ENCODE measurements at places on chromosomes 5 and 9.
A peak's percentile ranks its signal among the peaks of the same experiment; 100 is the strongest.

DNA sequence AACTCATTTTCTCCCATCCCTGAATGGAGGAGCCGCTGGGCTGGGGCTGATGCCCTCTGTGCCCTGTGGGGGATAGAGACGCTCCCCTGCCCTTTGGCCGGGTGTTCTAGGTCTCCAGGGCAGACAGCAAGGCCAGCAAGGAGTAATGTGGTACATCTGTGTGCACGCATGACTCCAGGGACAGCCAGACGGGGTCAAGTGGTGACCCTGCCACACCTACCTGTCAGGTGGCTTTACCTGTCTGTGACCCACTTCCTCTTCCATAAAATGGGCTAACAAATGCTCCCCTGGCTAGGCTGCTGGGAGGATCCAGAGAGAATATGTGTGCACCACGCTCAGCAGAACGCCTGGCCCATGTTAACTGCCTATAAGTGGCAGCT is 35.4 kb upstream of the BARHL1 start:
- DNase-seq: no peak

DNA sequence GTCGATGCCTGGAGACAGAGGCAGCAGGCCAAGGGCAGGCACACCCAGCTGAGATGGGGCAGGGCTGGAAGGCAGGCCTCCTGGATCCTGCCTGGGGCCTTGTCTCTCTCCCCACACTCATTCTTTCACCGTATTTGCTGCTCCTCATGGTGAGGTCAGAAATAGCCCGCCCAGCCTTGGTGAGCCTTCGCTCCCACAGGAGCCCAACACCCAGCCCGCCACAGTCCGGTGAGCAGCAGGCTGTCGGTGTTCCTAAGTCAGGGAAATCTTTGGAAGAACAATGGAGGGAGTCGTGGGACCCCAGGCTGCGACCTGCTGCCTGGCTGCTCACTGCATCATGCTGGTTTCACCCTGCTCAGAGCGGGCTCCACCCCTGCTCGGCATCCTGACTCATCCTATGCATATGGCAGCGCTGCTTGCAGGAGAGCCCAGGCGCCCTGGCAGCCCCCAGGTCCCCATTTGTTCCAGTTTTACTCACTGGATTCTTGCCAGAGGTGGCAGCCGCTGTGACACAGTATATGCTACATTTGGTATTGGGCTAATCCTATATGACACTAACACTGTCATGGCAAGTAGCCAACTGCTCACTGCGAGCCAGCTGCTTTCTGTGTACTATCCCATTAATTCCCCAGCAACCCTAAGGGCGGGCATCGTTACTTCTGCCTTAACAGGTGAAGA is 53.2 kb upstream of the NCS1 start:
- no peak for DNase-seq

- no peak for DNase-seq
These were observed 127.5 kb upstream of the CDKN2B start for GRCh38 chr9:22136461-22137096.

- DNase-seq: no peak
These were observed 176.7 kb downstream of the PRR16 start for GRCh38 chr5:120640778-120641177.

GRCh38 chr5:8879248-8879647 is 666.6 kb downstream of the SEMA5A start:
- DNase-seq: no peak

GRCh38 chr5:167284222-167284890 is 1007.1 kb upstream of the WWC1 start:
- no peak for DNase-seq

DNA sequence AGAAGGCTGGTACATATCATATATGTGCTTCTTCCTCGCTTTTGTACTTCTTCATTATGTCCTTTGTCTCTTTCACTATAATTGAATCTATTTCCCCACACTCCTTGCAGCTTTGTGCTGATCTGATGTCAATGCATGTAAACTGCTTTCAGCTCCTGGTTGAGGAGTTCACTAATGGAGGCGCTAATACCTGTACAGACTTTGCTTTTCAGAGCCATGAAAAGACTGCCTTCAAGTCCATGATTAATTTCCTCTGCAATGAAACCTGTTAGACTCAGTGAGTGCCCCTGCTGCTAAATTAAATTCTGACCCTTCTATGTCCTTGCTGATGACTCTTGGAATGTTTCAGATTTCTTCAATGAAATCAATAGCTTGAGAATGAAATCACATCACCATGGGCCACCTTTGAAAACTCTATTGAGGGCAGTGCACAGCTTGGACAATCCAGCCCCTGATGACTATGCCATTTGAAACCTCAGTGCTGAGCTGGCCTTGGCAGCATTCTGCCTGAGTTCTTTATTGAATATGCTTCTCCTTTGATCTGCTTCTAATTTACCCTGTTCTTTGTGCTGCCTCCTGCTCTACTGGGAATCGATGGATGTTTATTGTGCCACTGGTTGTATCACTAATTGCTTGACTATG is 358.2 kb upstream of the DMAC1 start:
- DNase-seq: no peak

GRCh38 chr5:120684213-120684612 is 220.1 kb downstream of the PRR16 start:
- no peak for DNase-seq

DNA sequence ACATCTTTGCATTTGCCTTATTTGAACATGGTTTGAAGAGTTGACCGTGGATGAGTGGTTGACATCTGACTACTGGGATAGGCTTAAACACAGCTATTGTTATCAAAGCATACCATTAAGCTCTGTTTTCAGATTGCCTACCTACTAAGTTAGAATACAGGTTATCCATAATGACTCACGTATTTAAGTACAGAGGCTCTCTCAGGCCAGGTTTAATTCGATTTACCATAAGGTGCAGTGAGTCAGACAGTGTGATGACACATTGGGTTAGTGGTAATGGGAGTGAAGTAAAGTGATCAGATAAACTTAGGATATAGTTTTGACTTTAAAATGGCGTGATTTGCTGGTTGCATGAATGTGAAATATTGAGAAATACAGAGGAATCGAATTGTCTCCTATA is 732.0 kb upstream of the CTNND2 start:
- no peak for DNase-seq

- DNase-seq: no peak
These were observed 15.8 kb downstream of the LMAN2 start for GRCh38 chr5:177335701-177336065.

GRCh38 chr9:82332018-82332773 is 343.6 kb downstream of the SPATA31D1 start:
- peak; percentile 50 for DNase-seq

Data from GM04504 (cell line).